HFF-Myc (cell line): ENCODE measurements at places on chromosomes 7 and 10.

DNA sequence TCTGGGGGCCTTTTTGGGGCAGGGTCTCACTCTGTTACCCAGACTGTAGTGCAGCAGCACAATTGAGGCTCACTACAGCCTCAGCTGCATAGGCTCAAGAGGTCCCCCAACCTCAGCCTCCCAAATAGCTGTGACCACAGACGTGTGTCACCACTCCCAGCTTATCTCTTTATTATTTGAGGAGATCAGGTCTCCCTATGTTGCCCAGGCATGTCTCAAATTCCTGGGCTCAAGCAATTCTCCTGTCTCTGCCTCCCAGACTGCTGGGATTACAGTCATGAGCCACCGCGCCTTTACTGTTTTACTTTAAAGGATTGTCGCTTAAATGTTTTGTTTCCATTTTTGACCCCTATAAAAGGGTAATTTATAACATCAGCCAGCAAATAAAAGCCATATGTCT lies 502.6 kb upstream of the AUTS2 start:
- DNase-seq = no peak

DNA sequence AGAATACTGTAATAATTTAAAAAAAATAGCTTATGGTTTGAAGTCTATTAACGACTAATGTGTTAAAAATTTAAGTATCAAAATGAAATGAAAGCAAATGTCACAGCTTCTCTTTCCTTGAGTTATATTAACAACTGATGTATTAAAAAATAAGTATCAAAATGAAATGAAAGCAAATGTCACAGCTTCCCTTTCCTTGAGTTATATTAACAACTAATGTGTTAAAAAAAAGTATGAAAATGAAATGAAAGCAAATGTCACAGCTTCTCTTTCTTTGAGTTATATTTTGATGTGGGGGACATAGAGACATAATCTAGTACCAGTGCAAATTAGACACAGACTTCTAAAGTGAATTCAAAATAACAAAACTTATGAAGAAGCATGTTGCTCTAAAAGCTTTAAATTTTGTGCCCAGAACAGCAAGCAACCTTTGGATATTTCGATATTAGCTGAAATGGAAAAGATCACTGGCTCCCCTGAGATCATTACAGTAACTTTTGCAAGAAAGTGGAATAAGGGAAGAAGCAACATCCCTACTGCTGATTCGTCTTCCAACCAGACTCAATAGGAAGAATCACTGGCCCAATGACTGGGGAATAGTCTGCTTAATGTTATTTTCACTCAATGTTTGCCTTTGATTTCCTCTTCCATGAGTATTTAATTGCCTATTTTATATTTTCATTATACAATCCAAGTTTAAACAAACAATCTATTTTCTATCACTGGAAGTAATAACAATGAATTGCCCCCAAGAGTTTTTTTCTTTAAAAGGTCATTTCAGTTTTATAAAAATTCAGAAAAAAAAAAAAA lies 8.0 kb downstream of the SKAP2 start:
- DNase-seq = no peak

GRCh38 chr10:13422800-13423199 lies 74.7 kb upstream of the SEPHS1 start:
- no peak for DNase-seq

DNA sequence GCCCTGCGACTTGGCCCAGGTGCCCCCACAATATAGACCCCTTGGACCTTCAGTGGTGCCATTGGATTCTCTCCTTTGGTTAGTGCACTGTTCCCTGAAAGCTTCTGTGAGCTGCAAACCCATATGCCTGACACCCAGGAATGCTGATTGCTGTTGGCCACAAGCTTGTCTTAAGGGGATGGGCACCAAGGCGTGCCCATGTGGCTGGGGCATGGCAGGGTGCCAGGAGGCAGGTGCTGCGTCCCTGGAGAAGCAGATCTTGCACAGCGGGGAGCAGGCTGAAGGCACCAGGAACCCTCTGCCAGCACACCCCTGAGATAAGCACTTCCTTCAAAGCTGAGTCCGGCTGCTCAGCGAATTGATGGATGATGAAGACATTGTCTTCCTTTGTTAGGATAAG lies 411.8 kb downstream of the SDK1 start:
- no peak for DNase-seq

DNA sequence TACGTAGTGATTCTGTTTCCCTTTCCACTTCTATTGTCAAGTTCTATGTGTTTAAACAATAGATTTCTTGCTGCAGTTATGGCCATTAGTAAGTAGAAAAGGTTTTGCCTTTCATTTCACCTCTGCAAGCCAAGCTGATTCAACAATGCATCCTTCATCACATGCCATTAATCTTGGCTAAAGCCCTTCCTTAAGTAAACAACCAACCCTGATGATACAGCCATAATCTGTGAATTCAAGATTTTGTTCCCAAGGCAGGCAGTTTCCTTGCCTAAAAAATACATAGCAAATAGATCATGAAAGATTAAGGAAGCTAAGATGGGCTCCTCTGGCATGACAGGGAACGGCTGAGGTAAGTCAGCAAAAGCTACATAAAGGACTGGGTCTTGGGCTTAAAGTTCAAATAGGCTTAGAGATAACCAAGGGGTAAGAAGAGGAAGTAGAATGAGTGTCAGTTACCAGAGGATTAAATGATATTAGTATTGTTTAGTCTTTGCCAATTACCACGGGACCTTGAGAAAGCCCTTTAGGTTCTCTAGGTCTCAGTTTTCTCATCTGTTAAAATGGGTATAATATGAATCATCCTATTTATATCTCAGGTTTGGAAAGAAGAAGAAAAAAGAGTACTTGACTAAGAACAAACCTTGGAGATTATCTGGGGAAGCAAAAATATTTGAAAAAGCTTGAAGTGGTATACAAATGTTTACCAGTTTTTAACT lies 35.9 kb upstream of the ANK3 start:
- no peak for DNase-seq

DNA sequence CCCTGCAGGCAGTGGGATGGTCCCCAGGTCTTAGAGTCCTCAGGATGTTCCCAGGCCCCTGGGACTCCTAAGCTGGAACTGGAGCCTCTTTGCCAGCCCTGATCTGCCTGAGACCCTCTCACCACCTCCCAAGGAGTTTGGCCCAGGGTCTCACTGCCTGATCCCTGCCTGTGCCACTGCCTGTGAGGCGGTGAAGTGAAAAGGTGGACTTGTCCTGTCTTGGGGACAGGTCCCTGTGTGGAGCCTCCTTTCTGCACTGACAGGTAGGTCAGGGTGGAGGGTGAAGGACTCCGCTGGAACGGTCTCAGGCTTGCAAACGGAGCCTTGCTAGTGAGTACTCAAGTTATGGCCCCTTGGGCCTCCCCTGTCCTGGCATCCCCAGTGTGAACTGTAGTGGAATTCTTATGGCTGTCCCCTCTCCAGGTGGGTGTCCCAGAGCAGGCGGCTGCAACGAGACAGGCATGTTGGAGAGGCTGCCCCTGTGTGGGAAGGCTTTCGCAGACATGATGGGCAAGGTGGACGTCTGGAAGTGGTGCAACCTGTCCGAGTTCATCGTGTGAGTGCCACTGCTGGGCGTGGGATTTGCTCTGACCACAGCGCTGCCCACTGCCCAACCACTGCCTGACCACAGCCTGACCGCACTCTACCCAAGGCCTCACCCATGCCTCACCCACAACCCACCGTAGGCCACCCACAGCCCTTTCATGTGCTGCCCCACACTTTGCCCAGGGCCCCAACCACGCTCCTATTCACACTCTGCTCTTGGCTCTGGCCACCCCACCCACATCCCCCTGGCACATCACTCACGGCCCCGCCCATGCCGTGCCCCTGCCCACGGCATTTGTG lies 19.5 kb downstream of the RAMP3 start:
- DNase-seq = no peak

GRCh38 chr7:6271694-6272440 lies 557 bp downstream of the CYTH3 start:
- no peak for DNase-seq

- DNase-seq = no peak
These were observed 27.1 kb upstream of the SEMA3C start for GRCh38 chr7:80945976-80946375.

GRCh38 chr7:1085266-1085665 lies 2.6 kb upstream of the GPER1 start:
- no peak for DNase-seq

DNA sequence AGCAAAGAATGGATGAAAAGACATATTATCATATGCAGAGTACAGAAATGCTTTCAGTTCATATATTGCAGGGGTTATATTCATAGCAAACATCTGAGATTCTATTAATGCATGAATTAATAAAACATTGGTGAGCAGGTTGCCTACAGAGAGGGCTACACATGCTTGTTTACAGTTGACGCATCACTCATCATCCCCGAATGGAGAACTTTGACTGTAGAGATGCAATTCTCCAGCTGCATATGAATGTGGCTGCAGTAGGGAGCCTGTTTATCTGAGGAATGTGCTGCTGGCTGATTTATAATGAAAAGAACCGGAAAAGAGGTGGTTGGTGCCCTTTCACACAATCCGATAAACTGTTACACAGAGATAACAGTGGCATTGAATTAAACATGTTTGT lies 116.5 kb downstream of the GRM3 start:
- no peak for DNase-seq

- no peak for DNase-seq
These were observed 213.0 kb upstream of the INHBA start for GRCh38 chr7:41915871-41916270.

DNA sequence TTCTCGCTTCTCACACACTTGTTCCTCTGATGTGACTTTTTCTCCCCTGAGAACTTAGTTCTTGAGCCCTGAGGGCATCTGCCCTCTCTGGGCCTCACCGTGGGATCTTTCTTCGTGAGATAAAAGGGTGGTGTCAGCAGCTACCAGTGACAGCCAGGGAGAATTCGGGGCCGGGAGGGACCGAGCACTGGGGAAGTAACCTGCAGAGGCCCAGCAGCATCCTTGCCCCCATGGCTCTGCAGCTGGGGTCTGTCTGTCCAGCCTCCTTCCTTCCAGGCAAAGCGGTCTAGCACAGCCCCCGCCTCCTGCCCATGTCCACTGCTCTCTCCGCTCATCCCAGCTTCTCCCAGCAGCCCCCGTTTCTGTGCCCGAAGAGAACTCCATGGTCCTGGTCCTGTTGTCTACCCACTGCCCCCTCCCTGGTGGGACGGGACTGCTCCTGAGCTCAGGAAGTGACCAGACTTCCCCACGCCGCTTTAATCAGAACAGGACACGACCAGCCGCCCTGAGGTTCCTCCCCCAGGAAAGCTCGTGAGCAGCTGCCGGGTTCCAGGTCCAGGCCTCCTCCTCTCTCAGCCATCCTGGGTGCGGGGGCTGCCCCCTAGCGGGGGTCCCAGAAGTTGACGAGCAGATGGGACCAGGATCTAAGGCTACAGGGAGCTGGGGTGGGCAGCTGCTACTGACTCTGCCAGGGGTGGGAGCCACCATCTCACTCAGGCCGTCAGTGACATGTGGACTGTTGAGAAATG lies 187.5 kb downstream of the WDR37 start:
- no peak for DNase-seq

DNA sequence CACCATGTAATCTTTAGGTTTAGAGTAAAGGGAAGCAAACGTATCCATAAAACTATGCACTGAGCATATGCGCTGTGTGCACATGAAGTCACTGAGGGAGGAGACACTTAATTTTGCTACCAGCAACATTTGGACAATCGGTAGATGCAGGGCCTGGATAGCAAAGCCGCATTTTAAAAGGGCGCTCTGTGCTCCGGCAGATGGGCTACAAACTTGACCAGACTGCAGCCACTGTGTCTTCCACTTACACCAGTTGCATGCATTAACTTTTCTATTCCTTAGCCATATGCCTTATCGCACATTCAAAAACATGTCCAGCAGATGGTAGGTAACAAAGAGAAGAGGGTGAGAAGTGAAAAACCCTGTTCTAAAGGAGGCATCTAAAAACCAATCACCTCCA lies 18.3 kb downstream of the FAM171A1 start:
- DNase-seq = no peak

GRCh38 chr7:36710186-36710791 lies 14.0 kb downstream of the AOAH start:
- no peak for DNase-seq

DNA sequence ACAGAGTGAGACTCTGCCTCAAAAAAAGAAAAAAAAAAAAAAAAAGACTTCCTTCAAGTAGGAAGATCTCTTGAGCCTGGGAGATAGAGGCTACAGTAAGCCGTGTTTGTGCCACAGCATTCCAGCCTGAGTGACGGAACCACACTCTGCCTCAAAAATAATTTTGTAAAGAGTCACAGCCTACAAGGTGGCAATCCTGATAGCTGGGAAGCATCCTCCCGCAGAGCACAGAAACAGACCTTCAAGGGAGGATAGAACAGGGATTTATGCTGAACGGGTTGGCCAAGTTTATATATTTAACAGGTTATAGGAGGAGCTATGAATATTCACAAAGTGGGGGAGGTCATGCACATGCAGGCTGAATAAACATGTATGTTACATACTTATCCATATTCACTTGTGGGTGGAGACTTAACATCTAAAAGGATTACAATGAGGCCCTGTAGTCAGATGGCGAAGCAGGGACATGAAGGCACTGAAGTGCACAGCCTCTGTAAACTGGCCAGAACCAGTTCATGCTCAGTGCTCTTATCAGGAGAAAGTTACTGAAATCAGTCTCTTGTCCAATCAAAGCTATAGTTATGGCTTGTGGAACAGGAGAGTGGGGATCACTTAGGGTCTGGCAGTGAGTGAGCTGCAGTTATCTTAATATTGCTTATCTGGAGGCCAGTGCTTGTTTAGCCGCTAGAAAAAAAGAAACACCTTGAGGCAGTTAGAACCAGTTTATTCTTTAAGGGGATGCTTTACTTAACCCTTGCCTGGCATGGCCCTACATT lies 6.8 kb downstream of the LMBR1 start:
- DNase-seq = no peak

DNA sequence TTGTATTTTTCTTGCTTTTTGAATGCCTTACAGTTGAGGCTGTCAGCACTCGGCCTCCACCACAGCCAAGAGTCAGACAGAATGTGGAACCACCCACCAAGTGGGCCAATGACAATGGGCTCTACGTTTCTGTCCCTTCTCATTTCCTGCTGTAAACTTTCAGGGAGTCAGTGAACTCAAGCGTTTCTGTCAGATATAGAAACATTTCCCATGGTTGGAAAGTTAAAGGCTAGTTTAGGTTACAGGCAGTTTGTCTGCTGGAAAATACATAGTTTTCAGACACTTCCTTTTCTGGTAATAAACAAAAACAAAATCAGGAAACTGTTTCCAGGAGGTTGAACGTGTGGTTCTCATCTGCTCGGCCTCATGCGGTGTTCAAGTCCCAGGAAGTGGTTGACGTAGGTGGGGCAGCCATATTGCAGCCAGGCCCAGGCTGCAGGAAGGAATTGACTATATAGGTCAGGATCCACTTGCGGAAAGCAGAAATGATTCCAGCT lies 245.1 kb downstream of the CAMK1D start:
- no peak for DNase-seq

GRCh38 chr10:48550977-48551376 lies 53.9 kb downstream of the ARHGAP22 start:
- no peak for DNase-seq
